ENCODE measurements at places on chromosomes 16 and 17.

DNA sequence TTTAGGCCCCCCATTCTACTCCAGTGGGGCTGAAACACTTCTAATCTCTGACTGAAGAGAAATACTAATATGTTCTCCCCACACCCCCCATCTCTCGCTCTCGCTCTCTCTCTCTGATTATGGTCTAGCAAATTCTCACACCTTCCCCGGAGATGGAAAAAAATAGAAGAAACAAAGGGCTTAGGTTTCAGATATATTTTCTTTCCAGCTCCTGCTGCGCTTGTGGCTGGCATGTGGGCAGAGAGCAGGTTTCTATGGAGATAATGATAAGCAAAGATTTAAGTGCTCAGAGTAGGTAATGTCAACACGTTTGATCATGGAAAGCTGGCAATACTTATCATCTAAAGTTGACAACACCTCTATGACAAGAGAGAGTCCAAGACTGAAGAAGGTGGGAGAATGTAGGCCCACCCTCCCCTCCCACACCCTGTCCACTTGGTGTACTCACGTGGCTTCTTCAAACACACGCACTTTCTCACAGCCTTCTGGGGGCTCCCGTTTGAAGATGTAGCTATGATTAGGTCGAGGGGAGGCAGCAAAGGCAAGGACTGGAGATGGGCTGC, 8.0 kb upstream of the SLC35B1 start:
- DNase-seq, result no peak

DNA sequence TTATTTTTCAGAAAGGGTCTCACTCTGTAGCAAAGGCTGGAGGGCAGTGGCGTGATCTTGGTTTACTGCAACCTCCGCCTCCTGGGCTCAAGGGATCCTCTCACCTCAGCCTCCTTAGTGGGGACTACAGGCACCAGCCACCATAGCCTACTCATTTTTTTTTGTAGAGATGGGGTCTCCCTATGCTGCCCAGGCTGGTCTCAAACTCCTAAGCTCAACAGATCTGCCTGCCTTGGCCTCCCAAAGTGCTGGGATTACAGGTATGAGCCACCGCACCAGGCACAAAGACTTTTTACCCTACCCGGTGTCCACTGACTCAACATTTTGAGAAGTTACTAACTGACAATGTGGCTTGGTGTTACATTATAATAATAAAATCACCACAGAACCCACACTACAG, 7.2 kb downstream of the GRB2 start:
- no peak for DNase-seq

DNA sequence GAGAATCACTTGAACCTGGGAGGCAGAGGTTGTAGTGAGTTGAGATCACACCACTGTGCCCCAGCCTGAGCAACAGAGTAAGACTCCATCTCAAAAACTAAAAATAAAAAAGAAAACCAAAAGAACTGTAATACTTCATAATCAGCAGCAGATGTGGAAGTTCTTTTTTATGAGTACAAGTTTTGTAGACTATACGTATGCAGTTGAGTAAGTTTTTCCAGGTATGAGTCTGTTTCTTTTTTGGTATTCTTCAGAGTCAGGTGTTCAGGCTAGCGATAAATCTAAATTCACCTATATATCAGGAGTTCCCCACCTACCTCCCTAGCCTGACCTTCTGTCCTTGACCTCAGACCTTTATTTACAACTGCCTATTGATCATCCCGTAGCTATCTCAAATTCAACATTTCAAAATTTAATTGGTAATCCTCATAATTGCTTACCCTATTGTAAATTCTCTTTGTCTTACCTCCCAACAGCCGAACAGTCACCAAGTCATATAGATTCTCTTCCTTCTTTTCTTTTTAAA, 10.7 kb downstream of the DCTN5 start:
- DNase-seq, result no peak

GRCh38 chr16:71406724-71407123, 35.1 kb downstream of the TLE7 start:
- no peak for DNase-seq

DNA sequence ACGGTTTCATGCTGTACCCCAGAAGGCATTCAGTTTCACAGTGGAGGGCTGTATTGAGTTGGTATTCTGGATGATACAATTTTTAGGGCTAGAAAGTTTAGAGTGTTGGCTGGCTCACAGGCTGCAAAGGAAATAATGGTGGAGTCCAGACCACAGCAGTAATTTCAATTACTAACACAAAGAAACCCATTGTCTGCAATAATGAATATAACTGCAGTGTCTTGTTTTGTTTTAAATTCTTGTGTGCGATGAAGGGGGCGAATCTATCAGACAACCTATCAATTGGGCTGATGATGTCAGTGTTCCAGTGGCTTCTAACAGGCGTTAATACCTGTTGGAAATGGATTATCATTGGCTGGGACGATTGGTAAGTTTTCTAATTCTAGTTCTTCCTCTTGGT, 1.5 kb downstream of the SP2 start:
- DNase-seq, result no peak

DNA sequence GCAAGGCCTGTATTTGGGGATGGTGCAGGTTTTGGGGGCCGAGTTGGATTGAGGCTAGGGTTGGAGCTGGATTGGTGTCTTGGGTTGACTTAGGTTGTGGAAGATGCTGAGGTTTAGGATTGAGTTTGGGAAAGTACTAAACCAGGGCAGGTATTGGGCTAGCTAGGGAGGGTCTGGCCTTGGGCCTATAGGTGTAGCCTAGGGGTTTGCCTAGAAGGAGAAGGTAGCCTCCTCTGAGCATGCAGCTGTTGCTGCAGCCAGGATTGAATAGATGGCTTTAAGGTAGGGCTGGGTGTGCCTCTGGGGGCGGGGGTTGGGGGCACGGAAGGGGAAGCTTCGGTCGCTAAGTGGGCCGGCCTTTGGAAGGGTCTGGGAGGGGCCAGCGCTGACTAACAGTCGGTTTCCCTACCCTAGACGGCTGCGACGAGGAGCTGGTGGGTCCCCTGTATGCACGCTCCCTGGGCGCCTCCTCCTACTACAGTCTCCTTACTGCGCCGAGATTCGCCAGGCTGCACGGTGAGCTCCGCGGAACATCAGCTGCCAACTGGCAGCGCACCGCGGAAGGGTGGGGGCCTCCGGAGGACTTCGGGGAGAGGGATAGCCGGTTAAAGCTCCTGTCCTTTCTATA, 1.2 kb downstream of the CNTNAP1 start:
- DNase-seq, result no peak

DNA sequence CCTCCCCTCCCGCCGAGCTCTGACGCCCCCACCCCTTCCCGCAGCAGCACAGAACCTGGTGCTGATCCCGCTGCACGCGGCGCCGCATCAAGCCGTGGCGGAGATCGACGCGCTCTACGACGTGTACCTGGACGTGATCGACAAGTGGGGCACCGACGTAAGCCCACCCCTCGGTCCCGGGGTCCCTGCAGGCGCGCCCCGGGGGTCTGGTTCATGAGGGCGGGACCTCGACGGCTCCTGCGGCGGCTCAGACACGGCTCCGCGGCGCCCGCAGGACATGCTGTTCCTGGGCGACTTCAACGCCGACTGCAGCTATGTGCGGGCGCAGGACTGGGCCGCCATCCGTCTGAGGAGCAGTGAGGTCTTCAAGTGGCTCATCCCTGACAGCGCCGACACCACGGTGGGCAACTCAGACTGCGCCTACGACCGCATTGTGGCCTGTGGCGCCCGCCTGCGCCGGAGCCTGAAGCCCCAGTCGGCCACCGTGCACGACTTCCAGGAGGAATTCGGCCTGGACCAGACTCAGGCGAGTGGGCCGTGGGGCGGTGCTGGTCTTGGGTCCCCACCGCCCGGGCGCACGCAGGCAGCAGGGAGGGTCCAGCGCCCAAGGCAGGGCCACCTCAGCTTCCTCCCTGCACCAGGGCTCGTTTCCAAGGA, 1.4 kb downstream of the DNASE1L2 start:
- DNase-seq, result no peak

GRCh38 chr16:67245186-67245585, 2.1 kb downstream of the FHOD1 start:
- DNase-seq, result no peak

GRCh38 chr17:14015271-14015670, 54.0 kb upstream of the COX10 start:
- DNase-seq, result no peak

GRCh38 chr17:77126519-77126918, 14.2 kb upstream of the SEC14L1 start:
- no peak for DNase-seq

- no peak for DNase-seq
Observed at GRCh38 chr16:12236589-12236988, 260.1 kb downstream of the SNX29 start.

DNA sequence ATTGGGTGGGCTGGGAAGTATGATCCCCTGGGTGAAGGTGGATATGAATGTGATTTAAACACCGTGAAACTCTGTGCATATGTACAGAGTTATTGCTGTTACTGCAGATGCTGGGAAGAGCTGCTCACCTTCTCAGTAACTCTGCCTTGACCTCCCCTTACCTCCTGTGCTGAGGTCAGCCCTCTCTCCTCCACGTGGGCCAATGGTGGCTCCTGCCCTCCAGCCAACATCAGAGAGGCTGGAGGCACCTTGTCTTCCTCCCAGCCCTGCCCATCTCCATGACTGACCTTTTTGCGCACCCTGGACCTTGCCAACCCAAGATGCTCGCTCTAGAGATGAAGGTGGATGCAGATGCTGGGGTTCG, 387 bp upstream of the ASB16 start:
- no peak for DNase-seq

DNA sequence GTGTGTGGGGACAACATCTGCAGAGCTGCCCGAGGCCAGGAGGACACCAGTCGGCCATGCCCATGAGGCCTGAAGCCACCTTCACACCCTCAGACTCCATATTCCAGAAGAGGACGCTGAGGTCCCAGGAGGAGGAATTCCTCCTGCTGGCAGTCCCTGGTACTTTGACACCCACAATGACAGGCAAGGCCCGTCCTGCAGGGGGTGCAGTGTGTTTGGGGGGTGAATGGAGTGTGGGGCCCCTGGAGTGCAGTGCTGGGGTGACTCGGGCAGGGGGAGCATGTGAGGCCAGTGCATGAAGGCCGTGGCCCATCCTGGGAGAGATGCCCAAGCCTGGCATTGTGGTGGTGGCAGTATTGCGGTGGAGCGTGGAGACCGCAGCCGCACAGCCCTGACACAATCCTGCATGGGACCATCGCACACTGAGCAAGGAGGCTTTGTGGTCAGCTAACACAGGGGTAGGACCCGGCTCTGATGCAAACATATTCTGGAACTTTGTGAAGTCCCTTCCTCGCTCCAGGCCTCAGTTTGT, 52.2 kb downstream of the ZDHHC7 start:
- peak; percentile 56 for DNase-seq

- DNase-seq, result no peak
Observed at GRCh38 chr16:27481282-27481934, 68.3 kb downstream of the GTF3C1 start.

DNA sequence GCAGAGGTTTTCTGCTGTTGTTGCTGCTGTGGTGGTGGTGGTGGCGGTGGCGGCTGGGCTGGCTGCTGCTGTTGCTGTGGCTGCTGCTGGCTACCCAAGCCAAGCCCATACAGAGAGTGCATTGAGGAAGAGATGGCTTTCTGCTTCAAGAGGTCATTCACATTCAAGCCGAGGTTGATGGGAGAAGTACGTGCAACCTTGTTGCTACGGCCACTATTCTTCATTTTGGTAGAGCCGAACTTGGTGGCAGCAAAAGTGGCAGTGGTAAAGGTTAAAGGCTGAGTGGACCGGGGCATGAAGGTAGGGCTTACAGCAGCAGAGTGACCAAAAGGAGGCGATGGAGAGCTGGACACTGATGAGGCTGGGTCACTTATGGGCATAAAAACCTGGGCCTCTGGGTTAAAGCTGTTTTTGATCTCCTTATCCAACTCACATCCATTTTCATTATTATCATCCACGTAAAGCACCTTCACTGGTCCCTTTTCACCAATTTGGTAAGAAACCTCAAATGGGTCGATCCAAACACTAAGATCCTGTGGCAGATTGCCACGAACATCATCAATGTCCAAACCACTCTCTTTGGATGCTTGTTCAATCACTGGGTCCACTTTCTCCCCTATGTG, 2.8 kb downstream of the TOB1 start:
- no peak for DNase-seq

DNA sequence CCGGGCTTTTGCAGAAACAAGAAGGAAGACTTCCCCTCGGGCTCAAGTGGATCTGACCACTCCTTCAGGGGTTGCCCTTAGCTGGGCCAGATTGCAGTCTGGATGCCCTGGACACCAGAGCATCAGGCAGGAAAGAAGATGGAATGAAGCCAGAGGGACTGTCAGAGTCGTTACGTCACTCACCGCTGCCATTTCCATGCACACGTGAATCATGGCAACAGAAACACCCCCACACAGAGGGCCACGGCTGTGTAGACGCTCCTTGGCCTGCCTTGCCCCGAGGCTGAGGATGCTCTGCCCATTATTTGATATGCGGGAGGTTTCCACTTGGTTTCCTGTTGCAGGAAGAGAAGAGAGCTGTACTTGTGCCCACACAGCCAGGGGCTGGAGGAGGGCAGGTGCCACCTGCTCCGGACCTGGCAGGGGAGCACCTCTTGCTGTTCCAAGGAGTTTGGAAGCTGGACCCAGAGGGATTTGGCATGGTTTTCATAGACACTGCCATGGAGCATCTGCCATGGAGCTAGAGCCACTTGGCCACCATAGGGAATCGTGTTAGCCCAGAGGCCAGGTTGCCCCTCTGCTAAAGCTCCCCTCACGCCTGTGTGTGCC, 29.4 kb downstream of the RBFOX3 start:
- DNase-seq, result peak; percentile 39

GRCh38 chr16:72021043-72021442, 12.5 kb downstream of the DHODH start:
- DNase-seq, result no peak

- no peak for DNase-seq
Observed at GRCh38 chr16:28149011-28149888, 62.5 kb downstream of the XPO6 start.

DNA sequence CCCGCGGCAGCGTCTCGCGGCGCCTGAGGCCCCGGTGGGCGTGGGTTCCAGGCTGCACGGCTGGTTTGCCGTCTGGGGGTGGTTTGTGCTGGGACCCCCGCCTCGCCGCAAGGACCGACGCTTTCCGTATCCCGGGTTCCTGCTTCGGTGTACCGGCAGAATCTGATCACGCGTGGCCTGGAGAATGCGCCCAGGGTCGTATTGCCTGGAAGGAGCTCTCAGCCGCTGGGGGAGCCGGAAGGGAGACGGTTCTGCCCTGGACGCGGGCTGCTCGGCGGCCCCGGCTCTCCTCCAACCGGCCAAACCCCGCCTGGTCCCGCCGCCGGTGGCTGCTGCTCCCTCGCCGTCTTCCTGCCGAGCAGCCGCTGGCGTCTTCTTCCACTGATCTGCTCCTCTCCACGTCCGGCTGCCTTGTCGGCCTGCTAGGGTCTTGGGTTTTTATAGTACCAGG, 39.8 kb downstream of the ZNF778 start:
- DNase-seq, result no peak

GRCh38 chr16:30761427-30761927, 385 bp downstream of the CFAP119 start:
- DNase-seq, result no peak

GRCh38 chr17:63533433-63534077, 10.4 kb downstream of the KCNH6 start:
- peak; percentile 29 for DNase-seq
